Globus pallidus (tissue), 1 donor: ENCODE measurements at places on chromosomes 3 and 15.

GRCh38 chr3:143464850-143465249 lies 345.3 kb downstream of the CHST2 start:
- no peak for DNase-seq

- no peak for DNase-seq
These were observed 417.5 kb upstream of the TPRG1 start for GRCh38 chr3:188754267-188754666.

DNA sequence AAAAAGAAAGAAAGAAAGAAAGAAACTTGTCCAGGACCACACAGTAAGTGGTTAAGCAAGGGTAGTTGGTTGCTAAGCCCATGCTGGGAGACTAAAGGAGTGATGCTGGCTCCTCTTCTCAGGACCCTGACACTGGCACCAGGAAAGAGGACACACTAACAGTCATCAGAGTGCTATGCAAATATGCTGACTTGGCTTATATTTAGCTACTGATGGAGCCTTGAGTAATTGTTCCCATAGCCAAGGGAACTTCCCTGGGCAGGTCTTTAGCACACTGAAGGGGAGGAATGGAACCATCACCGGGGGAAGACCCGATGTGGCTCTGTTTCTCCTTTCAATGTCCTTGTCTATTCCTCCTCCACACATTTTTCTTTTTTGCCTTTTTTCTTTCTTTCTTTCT lies 6.2 kb downstream of the TMEM40 start:
- DNase-seq, result no peak

GRCh38 chr3:172320468-172320867 lies 127.8 kb downstream of the GHSR start:
- no peak for DNase-seq

GRCh38 chr3:68163062-68163461 lies 508.6 kb upstream of the SUCLG2 start:
- DNase-seq, result no peak

GRCh38 chr15:51497806-51498205 lies 124.8 kb downstream of the DMXL2 start:
- DNase-seq, result no peak

GRCh38 chr15:42018306-42019224 lies 2.3 kb downstream of the PLA2G4E start:
- DNase-seq, result no peak

DNA sequence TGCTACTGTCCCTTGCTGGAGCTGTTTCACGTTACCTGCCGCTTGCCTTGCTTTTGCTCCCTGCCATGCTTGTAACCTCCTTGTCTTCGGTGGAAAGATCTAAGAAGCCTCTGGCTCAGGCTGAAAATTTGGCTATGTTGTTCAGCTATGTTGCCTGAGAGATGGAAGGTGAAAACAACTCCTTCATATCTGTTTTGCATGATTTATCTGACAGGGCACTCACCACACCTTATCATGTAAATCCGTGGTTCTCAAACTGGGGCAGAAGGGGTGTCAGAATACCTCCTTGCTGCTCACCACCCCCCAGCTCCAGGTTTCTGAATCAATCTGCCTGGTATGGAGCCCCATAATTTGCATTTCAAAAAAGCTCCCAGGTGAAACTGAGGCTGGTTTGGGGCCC lies 6.5 kb upstream of the CORO2B start:
- no peak for DNase-seq

GRCh38 chr3:157290766-157291165 lies 130.8 kb upstream of the CCNL1 start:
- no peak for DNase-seq
